Stimulated activated CD4-positive, alpha-beta T cell treated with anti-CD3 and anti-CD28 coated beads, Interleukin-2, amount 100 ng/mL, for 4 hours (primary cell): ENCODE measurements at places on chromosomes 16 and 17.

GRCh38 chr17:56009795-56010651 is 143.3 kb upstream of the ANKFN1 start:
- no peak for DNase-seq

DNA sequence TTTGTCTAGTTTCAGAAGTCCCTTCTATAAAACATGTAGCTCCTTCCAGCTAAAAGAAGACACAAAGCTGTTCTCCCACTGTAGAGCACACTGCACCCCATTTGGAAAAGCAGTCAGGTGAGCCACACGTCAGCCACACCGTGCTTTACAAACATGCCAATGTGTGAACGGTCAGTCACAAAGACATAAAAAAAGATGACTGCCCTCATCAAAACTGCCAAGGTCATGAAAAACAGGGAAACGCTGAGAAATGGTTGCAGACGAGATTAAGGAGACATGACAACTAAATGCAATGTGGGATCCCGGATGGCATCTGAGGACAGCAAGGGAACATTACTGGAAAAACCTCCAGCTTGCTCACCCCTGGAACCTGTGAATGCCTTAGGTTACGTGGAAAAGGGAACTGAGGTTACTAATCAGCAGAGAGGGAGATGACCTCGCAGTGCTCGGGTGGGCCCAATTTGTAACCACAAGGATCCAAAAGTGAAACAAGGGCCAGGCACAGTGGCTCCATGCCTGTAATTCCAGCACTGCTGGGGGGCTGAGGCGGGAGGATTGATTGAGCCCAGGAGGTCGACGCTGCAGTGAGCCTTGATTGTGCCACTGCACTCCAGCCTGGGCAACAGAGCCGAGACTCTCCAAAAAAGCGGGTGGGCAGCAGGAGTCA is 8.1 kb downstream of the ANKRD11 start:
- DNase-seq = no peak

DNA sequence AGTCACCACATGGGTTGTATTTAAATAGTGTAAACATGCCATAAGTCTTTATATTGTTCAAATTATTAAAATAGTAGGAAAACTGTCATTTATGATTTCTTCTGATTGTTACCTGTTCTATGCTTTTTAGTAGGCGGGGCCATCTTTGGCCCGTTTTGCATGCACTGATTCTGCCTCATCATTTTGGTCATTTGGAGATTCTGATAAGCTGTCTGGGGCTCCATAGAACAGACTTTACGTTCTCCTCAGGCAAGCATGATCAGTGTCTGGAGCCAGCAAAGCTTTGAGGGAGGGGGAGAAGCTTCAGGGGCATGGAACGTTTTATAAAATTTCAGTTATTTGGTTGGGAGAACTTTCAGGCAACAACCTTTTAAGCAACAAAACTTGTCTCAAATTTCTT is 8.8 kb downstream of the NDEL1 start:
- no peak for DNase-seq

DNA sequence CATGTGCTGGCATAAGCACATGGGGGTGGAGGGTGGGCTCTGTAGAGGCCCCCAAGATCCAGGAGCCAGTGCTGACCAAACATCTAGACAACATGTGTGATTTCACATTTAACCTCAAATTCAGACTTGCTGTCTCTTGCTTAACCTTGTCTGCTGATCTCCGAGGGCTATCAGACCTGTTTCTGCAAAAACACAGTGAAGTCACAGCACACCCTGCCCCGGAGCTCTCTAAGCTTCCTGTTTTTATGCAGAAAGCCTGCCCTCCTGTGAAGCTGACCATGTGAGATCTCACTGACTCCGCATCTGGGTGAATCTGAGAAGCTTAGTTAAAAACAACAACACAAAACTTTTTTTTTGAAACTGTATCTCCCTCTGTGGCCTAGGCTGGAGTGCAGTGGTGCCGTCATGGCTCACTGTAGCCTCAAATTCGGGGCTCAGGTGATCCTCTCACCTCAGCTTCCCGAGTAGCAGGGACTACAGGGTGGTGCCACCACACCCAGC is 6.6 kb upstream of the DPEP2 start:
- DNase-seq = no peak

GRCh38 chr16:79600638-79601091 is at the start of gene MAF:
Gene MAF, minus strand, starts transcription at chr16:79600737. Its CDS starts 835 bp downstream, at chr16:79599902.
- peak; percentile 80 for DNase-seq

- no peak for DNase-seq
Measured at GRCh38 chr16:249431-249830, 14.8 kb downstream of the FAM234A start.

DNA sequence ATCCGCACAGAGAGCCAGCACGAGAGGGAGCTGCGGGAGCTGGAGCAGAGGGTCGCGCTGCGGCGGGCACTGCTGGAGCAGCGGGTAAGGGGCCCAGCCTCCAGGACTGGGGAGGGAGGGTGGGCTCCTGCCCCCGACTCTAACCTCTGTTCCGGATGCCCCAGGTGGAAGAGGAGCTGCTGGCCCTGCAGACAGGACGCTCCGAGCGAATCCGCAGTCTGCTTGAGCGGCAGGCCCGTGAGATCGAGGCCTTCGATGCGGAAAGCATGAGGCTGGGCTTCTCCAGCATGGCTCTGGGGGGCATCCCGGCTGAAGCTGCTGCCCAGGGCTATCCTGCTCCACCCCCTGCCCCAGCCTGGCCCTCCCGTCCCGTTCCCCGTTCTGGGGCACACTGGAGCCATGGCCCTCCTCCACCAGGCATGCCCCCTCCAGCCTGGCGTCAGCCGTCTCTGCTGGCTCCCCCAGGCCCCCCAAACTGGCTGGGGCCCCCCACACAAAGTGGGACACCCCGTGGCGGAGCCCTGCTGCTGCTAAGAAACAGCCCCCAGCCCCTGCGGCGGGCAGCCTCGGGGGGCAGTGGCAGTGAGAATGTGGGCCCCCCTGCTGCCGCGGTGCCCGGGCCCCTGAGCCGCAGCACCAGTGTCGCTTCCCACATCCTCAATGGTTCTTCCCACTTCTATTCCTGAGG is 4.4 kb downstream of the HIRIP3 start:
- no peak for DNase-seq

GRCh38 chr16:78718141-78718540 is 618.7 kb downstream of the WWOX start:
- no peak for DNase-seq

DNA sequence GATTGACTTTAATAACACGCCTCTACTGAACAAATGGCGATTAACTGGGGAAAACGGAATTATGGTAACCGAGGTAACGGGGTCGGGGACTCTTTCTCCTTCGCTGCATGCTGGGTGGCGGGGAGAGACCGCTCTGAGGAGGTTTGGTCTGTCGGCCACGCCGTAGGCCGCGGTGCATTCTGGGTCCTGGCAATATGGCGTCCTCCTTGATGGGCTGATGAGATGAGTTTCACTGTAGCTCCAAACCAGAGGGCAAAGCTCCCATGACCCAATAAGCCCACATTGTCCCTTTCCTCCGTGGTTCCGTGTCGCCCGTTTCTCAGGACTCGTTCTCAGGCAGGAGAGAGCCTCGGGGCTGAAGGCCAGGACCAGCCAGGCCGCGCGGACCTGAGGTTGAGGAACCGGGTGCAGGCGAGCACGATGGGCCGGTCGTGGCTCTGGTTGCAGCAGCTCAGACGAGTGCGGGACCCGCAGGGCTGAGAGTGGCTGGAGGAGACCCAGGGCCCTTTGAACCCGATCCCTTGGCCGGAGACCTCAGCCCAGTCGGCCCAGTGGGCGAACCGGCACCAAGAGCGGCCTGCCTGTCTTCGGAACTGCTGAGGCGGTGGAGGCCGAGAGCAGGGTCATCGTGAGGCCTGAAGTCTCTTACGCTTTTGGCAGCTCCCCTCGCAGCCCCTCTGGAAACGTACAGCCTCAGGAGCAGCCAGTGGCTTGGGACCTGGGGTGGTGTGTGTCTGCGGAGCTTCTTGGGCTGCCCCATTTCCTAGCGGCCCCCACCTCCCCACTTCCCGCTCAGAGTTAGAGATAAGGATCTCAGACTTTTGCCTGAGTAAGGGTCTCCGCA is at the start of gene RPTOR:
Gene RPTOR (plus strand): TSS at position 184 of the 844 bp plus-strand sequence. CDS start 792 bp downstream, outside the sequence.
- DNase-seq = peak; percentile 83

DNA sequence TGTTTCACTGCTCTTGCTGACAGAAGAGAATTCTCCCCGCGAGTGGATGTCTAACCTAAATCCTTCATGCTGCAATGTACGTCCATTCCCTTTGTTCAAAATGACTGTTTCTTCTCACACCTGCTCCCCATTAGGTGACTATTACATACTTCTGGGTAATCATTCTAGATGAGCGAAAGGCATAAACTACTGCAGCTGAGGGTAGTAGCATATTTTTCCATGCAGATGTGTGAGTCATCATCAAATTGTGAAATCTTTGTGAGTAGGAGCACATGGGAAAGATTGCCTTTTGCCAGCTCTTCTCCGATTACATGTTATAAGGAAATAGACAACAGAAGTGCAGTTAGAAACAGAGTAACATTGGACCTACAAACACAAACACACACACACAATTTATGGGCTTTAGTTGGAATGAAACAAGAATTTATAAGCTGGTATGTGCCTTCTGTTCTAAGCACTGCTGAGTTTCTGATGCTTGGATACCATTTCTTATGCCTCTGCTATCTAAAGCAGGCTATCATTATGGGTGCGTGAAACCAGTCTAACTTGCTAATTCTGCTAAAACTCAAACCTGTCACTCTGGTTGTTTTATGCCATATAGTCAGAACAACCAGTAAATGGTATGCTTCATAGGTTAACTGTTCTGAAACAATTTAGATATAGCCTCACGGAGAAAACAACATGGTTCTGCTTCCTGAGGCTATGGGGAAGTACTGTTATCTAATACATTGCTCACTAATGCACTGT is 346.9 kb upstream of the PSMD7 start:
- DNase-seq = no peak

GRCh38 chr17:49508061-49508865 is 13.2 kb downstream of the NGFR start:
- no peak for DNase-seq

GRCh38 chr17:63337579-63337978 is 108.5 kb downstream of the CYB561 start:
- DNase-seq = no peak

- DNase-seq = no peak
Measured at GRCh38 chr16:79008869-79009179, 591.7 kb downstream of the MAF start.

DNA sequence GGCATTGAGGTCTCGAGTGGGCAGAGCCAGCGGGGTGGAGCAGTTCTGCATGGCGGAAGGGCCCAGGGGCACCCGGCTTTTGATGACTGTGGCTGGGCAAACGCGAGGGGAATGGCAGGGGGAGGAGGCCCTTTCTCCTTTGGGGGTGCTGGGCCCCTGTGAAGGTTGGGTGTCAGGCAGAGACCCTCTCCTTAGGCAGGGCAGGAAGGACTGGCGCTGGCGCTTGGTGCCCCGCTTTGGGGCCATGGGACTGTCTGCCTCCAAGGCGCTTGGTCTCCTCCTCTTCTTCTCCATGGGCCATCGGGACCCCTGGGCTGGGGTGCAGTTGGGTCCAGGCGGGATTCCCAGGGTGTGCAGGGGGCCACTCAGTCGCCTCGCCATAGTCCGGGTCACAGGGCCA is 12.8 kb upstream of the GFAP start:
- DNase-seq = no peak

GRCh38 chr16:28131181-28131580 is 67.7 kb upstream of the GSG1L start:
- no peak for DNase-seq

GRCh38 chr17:46195939-46196716 is 2.9 kb upstream of the KANSL1 start:
- no peak for DNase-seq

DNA sequence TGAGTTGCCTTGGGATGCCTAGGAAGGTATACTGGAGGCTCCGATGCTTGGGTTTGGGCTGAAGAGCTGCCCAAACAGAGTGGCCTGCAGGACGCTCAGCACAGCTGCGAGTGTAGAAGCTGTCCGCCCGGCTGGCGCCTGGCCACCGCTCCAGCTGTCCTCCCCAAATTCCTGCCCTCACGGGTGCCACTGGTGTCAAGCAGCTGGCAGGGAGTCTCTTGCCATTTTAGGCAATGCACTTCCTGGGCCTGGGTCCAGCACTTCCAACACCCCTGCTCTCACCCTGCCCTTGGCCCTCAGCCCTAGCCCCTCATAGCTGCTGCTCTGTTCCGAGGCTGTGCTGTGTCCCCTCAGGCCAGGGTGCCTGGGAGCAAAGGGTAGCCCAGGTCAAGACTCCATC is 5.2 kb upstream of the PKMYT1 start:
- DNase-seq = no peak

- DNase-seq = no peak
Measured at GRCh38 chr16:63690961-63691360, 1430.9 kb downstream of the CDH11 start.

- DNase-seq = peak; percentile 41
Measured at GRCh38 chr17:18258356-18259038, at the start of gene FLII. Gene FLII, minus strand, starts transcription at chr17:18258738. Its CDS starts 48 bp downstream, at chr17:18258690.

DNA sequence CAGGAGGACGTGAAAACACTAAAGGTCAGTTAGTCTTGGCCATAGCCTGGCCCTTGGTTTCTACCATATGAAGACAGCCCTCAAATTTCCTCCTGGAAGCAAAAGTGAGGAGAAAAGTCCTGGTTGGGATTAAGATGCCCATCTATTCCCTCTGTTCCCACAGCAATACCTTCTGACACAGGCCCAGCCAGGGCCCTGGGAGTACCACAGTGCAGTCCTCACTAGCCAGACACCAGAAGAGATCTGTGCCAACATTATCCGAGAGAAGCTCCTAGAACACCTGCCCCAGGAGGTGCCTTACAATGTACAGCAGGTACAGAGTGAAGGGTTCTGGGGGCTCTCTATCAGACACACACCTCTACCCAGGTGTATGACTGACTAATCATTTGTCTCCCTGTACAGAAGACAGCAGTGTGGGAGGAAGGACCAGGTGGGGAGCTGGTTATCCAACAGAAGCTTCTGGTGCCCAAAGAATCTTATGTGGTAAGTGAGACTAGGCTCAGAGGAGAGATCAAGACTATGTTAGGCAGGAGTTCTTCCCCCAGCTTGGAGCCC is 4.1 kb downstream of the ERAL1 start:
- DNase-seq = no peak

GRCh38 chr16:59341368-59341767 is 607.3 kb upstream of the GOT2 start:
- no peak for DNase-seq

DNA sequence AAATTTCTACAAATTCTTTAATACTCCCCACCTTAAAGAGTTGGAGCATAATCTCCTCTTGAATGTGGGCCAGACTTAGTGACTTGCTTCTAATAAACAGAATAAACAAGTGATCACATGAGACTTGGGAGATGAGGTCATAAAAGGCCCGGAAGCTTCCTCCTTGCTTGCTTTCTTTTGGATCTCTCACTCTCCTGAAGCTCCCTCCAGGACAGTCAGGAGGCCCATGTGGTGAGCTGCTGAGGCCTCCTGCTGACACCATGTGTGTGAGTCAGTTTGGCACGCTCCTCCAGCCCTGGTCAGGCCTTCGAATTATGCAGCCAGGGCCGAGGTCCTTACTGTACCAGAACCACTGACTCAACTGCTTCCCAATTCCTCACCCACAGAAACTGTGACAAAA is 53.2 kb downstream of the NDEL1 start:
- DNase-seq = no peak

- no peak for DNase-seq
Measured at GRCh38 chr16:49961089-49961488, 63.9 kb upstream of the CNEP1R1 start.

GRCh38 chr17:61536422-61536955 is 54.5 kb downstream of the NACA2 start:
- no peak for DNase-seq
